ENCODE measurements at places on chromosomes 4 and X. TPM values are rescaled to one million over a fixed set of nuclear protein-coding genes. Genes with fewer than 3 reads are reported as not detected.
A peak's percentile ranks its signal among the peaks of the same experiment; 100 is the strongest.

DNA sequence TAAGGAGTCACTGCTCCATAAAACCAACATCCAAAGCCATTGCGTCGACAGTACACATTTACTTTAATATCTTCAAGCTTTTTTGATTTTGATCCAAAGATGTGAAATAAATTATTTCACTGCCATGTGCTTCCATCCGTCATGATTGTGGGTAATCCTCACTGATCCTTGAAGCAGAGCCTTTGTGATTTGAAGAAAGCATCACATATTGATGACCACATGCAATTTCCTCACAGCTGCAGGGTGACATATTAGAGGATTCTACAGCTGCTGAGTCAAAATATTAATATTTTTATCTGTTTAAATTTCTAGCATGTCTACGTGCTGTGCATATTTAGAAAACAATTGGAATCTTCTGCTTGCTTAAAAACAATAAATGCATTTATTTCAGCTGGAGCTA is 196.8 kb upstream of the ANXA3 start:
- no peak for DNase-seq

DNA sequence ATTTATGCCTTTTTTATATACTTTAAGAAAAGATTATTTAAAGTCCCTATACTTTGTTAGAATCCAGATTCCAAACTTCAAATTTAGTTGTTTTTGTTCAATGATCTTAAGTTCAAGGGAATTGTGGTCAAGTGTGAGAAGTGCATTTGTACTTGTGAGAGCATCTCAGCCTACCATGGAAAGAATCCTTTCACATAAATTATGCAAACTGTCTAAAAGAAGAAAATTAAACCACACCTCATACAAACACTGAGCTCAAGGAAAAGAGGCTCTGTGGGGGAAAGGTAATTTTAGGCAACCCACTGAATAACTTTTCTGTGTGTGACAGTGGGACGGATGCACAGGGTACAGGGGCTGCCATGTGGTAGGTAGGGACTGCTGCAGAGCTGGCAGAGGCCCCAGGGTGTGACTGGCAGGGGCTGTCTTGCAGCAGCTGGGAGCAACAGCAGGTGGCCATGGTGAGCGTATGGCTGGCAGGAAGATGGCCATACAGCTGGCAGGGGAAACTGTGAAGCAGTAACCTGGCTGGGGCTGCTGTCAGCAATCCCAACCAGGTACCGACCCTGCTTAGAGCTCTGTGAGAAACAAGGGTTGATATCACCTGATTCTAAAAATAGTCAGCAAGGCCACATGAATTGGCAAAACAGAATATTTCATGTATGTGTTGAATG is 130.6 kb downstream of the UGT8 start:
- DNase-seq: no peak

GRCh38 chrX:135931644-135932487 is 38.4 kb downstream of the SAGE1 start:
- DNase-seq: no peak

- DNase-seq: no peak
Measured at GRCh38 chrX:53674581-53674980, 11.9 kb downstream of the HUWE1 start.

- peak; percentile 69 for DNase-seq
Measured at GRCh38 chr4:72568959-72569718, at the start of gene ADAMTS3. TSS of gene ADAMTS3 (minus strand) at chr4:72569221. CDS start at chr4:72568762, 459 bp downstream.

DNA sequence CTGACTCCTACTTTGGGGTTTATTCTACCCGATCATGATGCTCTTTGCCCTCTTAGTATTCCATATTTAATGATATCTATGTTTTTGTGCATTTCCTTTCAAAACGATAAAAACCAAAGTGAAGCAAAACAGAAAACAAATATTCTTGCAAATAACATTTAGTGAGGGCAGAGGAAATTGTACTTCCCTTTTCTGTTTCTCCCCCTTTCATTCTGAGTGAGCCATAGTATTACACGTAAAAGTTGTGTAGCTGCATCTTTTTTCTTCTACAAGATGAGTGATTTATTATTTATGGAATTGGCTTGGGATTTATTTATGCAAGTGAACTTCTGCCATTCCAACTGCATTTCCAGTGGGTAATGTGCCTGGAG is 109.9 kb downstream of the AFF2 start:
- DNase-seq: no peak

ADH1A gene
- total RNA-seq: not detected

ESX1 gene
- total RNA-seq: not detected

Measured in mesothelial cell of epicardium (in vitro differentiated cells).